Tibial nerve (tissue), 4 donors: ENCODE measurements at places on chromosomes 13 and 19.

DNA sequence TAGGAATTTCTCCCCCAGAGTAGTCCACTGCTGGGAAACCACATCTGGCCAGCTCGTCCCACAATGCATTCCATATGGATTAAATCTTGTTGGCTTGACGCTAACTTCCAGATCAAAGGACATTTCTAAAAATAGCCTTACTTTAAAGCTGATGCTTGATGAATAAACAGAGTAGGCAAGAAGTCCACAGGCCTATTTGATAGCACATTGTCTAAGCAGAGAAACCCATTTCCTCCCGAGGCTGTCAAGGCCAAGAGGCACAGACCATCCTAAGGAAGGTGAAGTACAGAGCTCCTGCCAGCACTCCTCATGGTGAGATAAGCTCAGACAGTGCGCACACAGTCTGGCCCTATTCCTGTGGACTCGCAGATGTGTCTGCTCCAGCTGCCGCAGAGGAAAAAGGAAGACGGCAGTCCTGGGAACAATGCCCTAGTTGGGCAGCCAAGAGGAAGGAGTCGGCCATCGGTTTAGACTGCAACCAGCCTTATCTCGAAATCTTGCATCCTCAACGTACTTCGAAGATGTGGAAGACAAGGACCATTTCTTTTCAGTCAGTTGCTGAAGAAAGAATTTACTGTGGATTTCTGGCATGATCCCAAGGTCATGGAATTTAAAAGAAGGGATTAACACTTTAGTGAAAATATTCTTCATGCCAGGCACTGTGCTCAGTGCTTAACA, 156.8 kb downstream of the RGCC start:
- DNase-seq, result no peak

GRCh38 chr13:65943708-65944107, 1286.4 kb downstream of the PCDH9 start:
- no peak for DNase-seq

GRCh38 chr13:64639206-64639605, 2590.9 kb downstream of the PCDH9 start:
- DNase-seq, result no peak

DNA sequence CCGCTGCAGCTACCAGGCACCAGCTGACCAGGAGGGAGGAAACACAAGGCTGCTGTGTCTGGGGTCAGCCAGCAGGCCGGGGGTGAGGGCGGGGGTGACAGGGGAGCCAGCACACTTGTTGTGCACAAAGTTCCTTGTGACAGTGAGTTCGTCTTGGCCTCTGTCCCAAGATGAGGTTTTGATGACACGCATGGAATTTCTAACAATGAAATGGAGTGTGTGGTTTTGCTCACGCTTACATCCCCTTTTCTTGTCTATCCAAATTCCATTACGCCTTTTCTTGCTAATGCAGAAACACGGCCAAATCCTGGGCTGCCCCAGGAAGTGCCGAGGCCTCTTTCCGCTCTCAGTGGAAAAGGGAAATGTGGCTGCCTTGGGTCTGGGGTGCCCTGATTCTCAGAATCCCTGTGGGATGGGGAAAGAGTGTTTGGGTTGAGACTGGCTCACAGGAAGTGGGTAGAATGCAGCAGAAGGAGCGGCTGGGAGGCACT, 73.8 kb downstream of the GADD45B start:
- peak; percentile 73 for DNase-seq

- no peak for DNase-seq
Measured at GRCh38 chr19:51121257-51121656, 3.4 kb upstream of the SIGLEC9 start.

GRCh38 chr19:16928916-16929315, 40.1 kb downstream of the F2RL3 start:
- DNase-seq, result no peak

- DNase-seq, result no peak
Measured at GRCh38 chr13:34747507-34747906, 194.6 kb upstream of the NBEA start.

- DNase-seq, result no peak
Measured at GRCh38 chr19:49999371-50000010, 25.7 kb downstream of the VRK3 start.

GRCh38 chr13:19737844-19738557, 44.7 kb downstream of the PSPC1 start:
- DNase-seq, result no peak

DNA sequence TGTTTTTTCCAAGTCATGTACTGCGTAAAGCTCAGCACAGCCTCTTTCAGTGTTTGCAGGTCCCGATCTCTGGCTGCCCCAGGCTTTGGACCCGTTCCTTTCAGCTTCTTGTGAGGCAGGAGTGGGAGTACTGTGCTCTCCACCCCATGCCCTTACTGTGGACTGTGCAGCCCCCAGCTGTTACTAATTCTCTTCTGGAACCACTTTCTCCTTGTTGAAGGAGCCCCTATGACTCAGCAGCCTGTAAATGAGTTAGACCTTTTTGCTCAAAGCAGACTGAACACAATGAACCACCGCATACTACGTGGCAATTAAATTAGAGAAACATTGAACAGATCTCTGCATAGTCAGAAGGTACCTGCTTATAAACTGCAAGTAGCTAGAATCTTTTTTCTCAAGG, 39.0 kb downstream of the SERTM1 start:
- no peak for DNase-seq

- no peak for DNase-seq
Measured at GRCh38 chr19:3480383-3481091, at the start of gene SMIM24. Gene SMIM24 (minus strand): TSS chr19:3480525. CDS start chr19:3480463, 62 bp downstream.

DNA sequence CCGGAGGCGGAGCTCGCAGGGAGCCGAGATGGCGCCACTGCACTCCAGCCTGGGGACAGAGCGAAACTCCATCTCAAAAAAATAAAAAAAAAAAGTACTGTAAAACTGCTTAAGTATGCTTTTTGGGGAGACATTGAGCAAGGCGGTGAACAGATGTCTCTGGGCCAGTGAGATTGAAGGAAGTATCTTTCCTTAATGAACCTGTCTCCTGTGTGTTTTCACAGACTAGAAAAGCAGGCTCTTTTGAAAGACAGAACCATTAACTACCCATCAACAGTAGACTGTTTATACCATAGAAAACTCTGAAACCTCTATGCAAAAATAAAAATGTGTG, 1.5 kb upstream of the ECH1 start:
- DNase-seq, result no peak

GRCh38 chr13:29384871-29385270, 210.6 kb downstream of the SLC7A1 start:
- no peak for DNase-seq

- no peak for DNase-seq
Measured at GRCh38 chr13:60111691-60112090, 52.0 kb downstream of the DIAPH3 start.

GRCh38 chr19:5547881-5548280, 19.9 kb downstream of the TINCR start:
- DNase-seq, result no peak

DNA sequence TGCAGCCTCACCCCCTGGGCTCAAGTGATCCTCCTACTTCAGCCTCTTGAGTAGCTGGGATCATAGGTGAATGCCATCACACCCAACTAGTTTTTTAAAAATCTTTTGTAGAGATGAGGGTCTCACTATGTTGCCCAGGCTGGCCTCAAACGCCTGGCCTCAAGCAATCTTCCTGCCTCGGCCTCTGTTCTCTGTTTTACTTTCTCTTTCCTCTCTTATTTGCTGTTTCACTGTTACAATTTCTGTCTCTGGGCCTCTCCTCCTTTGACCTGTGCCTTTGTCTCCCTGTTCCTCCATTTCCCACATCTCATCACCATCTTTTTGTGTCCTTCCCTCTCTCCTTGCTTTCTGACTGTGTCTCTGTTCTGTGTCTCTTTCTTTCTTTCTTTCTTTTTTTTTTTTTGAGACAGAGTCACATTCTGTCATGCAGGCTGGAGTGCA, 9.3 kb downstream of the SHKBP1 start:
- DNase-seq, result no peak
